Activated CD4-positive, alpha-beta T cell treated with anti-CD3 and anti-CD28 coated beads for 36 hours (primary cell): ENCODE measurements at places on chromosomes 1 and 21. TPM values are rescaled to one million over a fixed set of nuclear protein-coding genes. Genes with fewer than 3 reads are reported as not detected.

NFASC gene
- total RNA-seq = 0.48 TPM

TINAGL1 gene
- total RNA-seq = not detected

GBP3 gene
- 4.8 TPM for total RNA-seq

RFX5 gene
- total RNA-seq = 47.6 TPM

CD164L2 gene
- not detected for total RNA-seq

CLCA4 gene
- total RNA-seq = not detected

KLF17 gene
- not detected for total RNA-seq

AMY1A gene
- not detected for total RNA-seq

CR1L gene
- not detected for total RNA-seq

ENAH gene
- 0.62 TPM for total RNA-seq

TNFRSF25 gene
- 66.7 TPM for total RNA-seq

LRRIQ3 gene
- 1.9 TPM for total RNA-seq

KIF26B gene
- 0.23 TPM for total RNA-seq

C1orf87 gene
- total RNA-seq = not detected

RNF207 gene
- total RNA-seq = 13.5 TPM

C8B gene
- total RNA-seq = not detected

SYPL2 gene
- not detected for total RNA-seq

C1orf50 gene
- 4.0 TPM for total RNA-seq

TSACC gene
- 0.83 TPM for total RNA-seq
